ENCODE measurements at places on chromosomes 1 and 21.

DNA sequence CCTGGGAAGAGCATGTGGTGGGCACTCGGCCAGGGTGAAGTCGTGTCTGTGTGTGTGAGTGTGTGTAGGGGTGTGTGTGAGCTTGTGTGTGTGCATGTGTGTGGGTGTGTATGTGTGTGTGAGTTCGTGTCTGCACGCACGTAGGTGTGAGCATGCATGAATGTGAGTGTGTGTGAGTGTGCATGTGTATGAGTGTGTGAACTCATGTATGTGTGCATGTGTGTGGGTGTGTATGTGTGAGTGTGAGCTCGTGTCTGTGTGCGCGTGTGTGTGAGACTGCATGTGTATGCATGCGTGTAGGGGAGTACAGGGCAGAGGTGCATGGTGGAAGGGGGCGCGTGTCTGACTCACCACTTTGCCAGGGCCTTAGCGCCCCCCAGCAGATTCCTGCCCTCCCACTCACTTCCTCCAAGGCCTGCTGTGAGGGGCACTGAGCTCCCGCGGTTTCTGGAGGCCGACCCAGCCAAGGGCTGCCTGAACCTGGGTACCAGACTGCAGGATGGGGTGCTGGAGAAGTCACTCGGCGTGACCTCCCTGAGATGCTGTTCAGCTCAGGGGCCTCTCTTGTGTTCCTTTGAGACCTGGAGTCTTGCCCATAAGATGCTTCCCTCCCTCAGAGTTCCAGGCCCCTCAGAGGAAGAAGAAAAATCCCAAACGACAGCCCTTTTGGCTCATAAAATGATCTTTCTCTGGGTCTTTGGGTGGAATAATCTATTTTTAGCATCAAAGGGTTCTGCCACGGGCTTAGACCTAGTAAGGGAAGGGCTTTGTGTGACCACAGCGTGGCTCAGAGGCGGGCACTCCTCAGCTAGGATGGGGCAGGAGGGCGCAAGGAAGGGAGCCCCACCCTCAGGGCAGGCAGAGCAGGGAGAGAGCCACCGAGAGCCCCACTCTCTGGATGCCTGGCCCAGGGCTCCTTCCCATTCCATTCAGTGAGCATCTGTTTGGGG lies 41.1 kb upstream of the RUNX3 start:
- H3K36me3 ChIP-seq = peaks cover 45% of the 10 kb centered on the region
- H3K4me3 ChIP-seq = peak overlapping the region; percentile 77
- no peaks in the 10 kb centered on the region for H3K27me3 ChIP-seq
- H3K4me1 ChIP-seq = peaks cover 79% of the 10 kb centered on the region
- peak; percentile 75 for DNase-seq
- peak overlapping the region; percentile 89 for H3K27ac ChIP-seq

DNA sequence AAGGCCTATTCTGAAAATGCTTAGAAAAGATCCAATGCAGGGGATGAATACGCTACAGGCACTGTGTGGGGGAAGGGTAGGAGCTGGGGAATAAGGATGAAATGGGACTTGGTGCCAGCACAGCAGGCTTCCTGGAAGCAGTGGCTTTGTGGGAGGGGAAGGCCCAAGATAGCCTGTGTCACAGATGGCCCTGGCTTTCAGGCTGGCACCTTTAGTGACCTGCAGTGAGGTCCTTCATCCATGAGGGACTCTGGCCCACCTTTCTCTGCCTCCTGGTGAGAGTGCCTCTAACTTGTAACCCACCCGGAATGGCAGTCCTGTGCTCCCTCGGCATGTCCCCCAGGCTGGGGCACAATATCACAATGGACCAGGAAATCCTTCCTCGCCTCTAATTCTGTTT lies 919 bp downstream of the CHI3L1 start:
- peaks cover 4% of the 10 kb centered on the region for H3K4me1 ChIP-seq
- DNase-seq = no peak
- no peak overlapping the region for H3K4me3 ChIP-seq
- no peak overlapping the region for H3K27ac ChIP-seq

- H3K27me3 ChIP-seq = no peaks in the 10 kb centered on the region
- no peak for DNase-seq
- H3K36me3 ChIP-seq = peaks cover 78% of the 10 kb centered on the region
- peak overlapping the region; percentile 2 for H3K4me3 ChIP-seq
Measured at GRCh38 chr1:89261926-89262515, 10.6 kb downstream of the GBP5 start.

DNA sequence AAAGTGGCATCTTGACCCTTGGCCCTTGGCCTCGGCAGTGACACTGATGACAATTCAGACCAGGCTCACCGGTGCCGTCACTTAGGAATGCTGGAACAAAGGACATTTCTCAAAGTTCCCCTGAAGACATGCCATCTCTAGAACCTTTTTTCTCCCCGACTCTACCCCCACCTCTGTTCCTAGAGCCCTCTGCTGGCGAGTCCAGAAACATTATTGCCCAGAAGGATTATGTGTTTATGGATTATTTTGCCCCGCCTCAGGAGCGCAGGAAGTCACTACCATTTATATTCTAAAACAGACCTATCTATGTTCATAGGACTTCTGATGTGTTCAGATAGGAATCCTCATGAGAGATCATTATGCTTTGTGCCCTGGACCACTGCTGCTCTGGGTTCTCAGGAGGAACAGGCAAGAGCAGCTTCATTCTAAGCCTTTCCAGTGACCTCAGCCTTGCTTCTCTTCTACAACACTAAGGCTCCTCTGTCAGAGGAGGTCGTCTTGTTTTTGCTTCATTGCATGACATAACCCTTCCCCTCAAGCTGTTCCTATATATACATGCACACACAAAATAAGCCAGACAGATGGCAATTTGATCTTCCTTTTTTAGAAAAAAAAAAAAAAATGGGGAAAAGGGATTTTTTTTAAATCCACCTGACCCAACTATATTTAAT lies 12.4 kb upstream of the SHISA4 start:
- H3K4me1 ChIP-seq = no peaks in the 10 kb centered on the region
- H3K27ac ChIP-seq = no peak overlapping the region
- peaks cover 34% of the 10 kb centered on the region for H3K36me3 ChIP-seq
- H3K27me3 ChIP-seq = no peaks in the 10 kb centered on the region
- H3K4me3 ChIP-seq = no peak overlapping the region

GRCh38 chr1:203744075-203744972 lies 20.7 kb upstream of the LAX1 start:
- H3K27me3 ChIP-seq = no peaks in the 10 kb centered on the region
- peak overlapping the region; percentile 95 for H3K27ac ChIP-seq

- DNase-seq = no peak
- no peak overlapping the region for H3K4me3 ChIP-seq
- peaks cover 15% of the 10 kb centered on the region for H3K36me3 ChIP-seq
- no peak overlapping the region for H3K27ac ChIP-seq
- no peaks in the 10 kb centered on the region for H3K27me3 ChIP-seq
Measured at GRCh38 chr1:172578586-172578985, 45.6 kb downstream of the SUCO start.

DNA sequence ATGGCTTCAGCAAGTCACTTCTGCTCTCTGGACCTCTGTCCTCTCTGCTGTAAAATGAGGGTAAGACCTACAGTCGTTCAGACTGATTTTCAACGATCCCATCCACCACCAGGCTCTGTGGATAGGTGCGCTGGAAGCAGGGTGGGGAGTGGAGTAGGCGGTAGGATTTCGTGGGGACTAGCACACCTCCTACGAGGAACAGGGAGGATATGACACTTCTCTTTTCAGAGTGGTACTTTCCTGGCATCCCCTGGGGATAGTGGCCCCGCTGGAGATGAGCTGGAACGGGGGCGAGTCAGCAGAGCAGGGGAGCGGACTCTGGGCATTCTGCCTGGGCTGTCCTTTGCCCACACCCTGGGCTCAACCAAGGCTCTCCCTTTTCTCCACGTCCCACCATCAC lies 17.7 kb downstream of the ETNK2 start:
- no peaks in the 10 kb centered on the region for H3K27me3 ChIP-seq
- H3K27ac ChIP-seq = no peak overlapping the region
- H3K4me1 ChIP-seq = peaks cover 2% of the 10 kb centered on the region
- no peaks in the 10 kb centered on the region for H3K36me3 ChIP-seq

- H3K27me3 ChIP-seq = peaks cover 18% of the 10 kb centered on the region
- H3K4me1 ChIP-seq = peaks cover 8% of the 10 kb centered on the region
- DNase-seq = no peak
- peak overlapping the region; percentile 64 for H3K4me3 ChIP-seq
Measured at GRCh38 chr1:244730934-244731434, 78.1 kb downstream of the DESI2 start.

DNA sequence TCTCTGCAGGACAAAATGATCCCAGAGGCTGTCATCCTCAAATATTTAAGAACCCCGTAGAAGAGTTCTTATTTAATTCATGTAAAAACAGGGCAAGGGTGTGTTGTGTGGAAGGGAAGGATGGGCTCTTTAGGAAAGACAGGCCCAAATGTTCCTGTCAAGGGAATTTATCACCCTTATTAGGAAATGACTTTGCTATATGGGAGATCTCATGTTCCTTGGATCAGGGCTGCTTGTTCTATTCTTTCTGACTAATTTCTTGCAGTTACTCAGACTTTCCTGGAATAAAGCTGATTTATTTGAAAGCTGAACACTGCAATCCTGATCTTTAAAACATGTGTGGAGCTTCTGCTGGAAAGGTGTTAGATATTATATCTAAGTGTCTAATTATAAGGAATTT lies 72.8 kb downstream of the SELENOF start:
- no peaks in the 10 kb centered on the region for H3K27me3 ChIP-seq
- DNase-seq = no peak
- no peaks in the 10 kb centered on the region for H3K36me3 ChIP-seq
- H3K4me3 ChIP-seq = no peak overlapping the region
- H3K4me1 ChIP-seq = no peaks in the 10 kb centered on the region

DNA sequence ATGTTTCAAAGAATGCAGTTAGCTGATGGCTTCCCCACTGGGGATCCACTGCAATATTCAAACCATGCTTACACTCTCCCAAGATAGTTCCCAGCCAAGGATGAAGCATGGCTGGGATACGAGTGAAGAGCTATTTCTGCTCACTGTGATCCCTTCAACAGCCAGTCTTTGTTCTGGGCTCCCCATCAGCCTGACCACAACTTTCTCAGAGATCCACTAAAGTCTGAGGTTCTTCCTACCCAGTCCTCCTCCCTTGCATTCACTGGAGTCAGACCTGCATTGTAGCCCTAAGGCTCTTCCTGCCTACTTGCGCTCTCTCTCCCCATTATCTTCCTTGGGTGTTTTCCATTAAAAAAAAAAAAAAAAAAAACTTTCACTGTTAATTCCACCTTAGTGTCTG lies 101.4 kb downstream of the TTLL7 start:
- no peak overlapping the region for H3K4me3 ChIP-seq
- H3K27me3 ChIP-seq = peaks cover 8% of the 10 kb centered on the region
- no peak for DNase-seq
- H3K36me3 ChIP-seq = no peaks in the 10 kb centered on the region

GRCh38 chr1:1238702-1239178 lies 6.7 kb downstream of the B3GALT6 start:
- no peak for DNase-seq
- no peaks in the 10 kb centered on the region for H3K27me3 ChIP-seq
- no peak overlapping the region for H3K4me3 ChIP-seq
- H3K36me3 ChIP-seq = peaks cover 8% of the 10 kb centered on the region

GRCh38 chr1:156664046-156664766 lies 13.0 kb downstream of the NES start:
- H3K4me3 ChIP-seq = no peak overlapping the region
- peaks cover 2% of the 10 kb centered on the region for H3K27me3 ChIP-seq
- H3K27ac ChIP-seq = no peak overlapping the region
- DNase-seq = no peak
- H3K4me1 ChIP-seq = peaks cover 28% of the 10 kb centered on the region

DNA sequence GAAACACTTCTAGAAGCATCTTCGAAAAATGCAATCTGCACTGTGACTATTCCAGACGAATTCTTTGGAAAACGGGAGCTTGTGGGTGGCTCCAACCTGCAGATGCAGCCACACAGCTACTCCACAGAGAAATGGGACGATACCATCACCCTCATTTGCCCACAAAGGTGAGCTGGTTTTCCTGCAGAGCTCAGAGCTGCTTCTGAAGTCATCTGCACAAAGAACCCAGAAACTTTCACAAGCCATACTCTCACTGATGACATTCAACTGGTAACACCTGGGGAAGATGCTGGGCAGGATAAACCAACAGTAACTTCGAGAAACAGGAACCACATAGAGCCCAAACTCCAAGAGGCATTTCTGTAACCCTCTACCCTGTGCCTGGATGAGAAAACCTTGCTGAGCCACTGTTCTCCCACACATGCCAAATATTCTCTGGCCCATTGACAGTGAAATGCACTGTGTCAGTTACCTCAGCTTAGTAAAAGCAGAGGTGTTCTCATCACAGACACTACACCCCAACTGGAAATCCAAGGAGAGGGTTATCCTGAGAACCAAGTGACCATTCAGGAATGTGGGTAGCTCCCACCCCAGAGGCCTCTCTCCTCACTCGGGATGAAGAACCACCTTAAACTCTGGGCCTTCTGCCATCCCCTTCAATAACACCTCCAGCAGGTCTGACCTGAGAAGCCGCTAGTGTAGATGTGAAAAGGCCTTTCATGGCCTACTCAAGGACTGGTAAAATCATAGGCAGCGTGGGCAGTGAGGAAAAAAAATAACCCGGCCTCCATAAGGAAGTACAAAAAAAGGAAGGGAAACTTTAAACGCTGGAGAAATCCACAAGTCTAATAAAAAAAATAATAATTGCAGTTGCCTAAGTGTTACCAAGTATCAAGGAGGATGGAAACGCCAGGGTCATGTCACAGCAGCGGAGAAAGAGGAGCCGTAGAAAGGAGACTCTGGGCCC lies 56.7 kb downstream of the HSF2BP start:
- peaks cover 6% of the 10 kb centered on the region for H3K4me1 ChIP-seq
- H3K27me3 ChIP-seq = no peaks in the 10 kb centered on the region
- H3K36me3 ChIP-seq = no peaks in the 10 kb centered on the region
- H3K4me3 ChIP-seq = no peak overlapping the region

GRCh38 chr1:178241057-178241456 lies 147.2 kb downstream of the RASAL2 start:
- no peak overlapping the region for H3K4me3 ChIP-seq
- no peaks in the 10 kb centered on the region for H3K4me1 ChIP-seq
- no peaks in the 10 kb centered on the region for H3K36me3 ChIP-seq

DNA sequence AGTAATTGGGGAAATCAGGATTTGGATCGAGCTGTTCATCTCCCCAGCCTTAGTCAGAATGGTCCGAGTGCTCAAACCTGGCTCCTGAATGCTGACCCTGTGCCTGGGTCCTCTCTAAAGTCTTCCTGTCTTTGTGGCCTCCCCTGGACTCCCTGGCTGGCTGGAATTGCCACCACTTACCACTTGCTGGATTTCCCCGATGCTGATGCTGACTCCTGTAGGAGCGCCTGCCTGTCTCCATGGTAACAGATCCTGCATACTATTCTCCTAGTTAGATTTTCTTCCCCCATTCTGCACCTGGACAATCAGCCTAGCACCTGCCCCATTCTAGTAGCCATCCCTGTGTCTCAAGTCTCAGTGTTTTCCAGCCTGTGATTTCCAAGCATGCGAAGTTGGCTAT lies 382.2 kb upstream of the ESRRG start:
- H3K4me3 ChIP-seq = no peak overlapping the region
- no peaks in the 10 kb centered on the region for H3K36me3 ChIP-seq
- H3K27me3 ChIP-seq = peaks cover 1% of the 10 kb centered on the region
- H3K27ac ChIP-seq = no peak overlapping the region
- no peaks in the 10 kb centered on the region for H3K4me1 ChIP-seq
- no peak for DNase-seq

All from activated CD8-positive, alpha-beta T cell treated with anti-CD3 and anti-CD28 coated beads for 36 hours (primary cell).